Smooth muscle cell of the brain vasculature (primary cell): ENCODE measurements at places on chromosomes 7 and 10.

- DNase-seq = no peak
These were observed 14.9 kb downstream of the CAMK2G start for GRCh38 chr10:73859428-73859783.

DNA sequence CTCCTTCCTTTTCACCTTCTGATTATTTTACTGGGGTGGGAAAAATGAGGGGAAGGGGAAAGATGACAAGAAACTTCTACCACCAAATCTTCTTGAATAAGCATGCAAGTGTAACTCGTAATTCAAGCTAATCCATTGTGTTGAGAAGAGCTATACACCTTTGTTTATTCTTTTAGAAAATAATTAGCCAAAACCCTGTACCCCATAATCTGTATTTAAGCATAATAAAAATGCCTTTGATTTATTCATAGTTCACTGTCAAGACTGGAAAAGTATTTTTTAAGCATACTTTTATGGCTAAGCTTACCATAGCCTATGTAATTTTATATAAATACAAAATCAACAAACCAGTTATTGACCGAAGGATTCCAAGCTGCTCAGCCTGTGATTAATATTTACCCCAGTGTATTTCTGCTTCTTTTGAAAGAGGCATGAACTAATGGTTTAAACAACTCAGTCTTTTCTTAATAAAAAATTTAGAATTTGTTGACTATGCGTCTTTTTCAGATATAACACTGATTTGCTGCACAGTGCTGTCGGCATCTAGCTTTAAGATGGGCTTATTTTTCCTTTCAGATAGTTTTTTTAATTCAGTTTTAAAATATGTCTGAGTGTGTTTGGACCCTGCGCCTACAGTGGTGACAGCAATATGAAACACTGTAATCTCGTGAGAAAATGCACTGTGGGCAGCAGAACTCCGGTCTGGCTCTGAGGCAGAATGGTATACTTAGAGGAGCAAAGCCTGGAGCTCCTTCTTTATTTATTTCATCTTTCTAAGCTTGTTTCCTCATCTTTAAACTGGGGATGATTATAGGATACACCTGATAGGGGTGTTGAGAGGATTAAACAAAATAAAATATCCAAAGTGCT is 238.8 kb upstream of the LRGUK start:
- DNase-seq = no peak

GRCh38 chr7:123570390-123571182 is 13.0 kb upstream of the NDUFA5 start:
- no peak for DNase-seq

- DNase-seq = no peak
These were observed 84.9 kb upstream of the PPP1R17 start for GRCh38 chr7:31602041-31602625.

DNA sequence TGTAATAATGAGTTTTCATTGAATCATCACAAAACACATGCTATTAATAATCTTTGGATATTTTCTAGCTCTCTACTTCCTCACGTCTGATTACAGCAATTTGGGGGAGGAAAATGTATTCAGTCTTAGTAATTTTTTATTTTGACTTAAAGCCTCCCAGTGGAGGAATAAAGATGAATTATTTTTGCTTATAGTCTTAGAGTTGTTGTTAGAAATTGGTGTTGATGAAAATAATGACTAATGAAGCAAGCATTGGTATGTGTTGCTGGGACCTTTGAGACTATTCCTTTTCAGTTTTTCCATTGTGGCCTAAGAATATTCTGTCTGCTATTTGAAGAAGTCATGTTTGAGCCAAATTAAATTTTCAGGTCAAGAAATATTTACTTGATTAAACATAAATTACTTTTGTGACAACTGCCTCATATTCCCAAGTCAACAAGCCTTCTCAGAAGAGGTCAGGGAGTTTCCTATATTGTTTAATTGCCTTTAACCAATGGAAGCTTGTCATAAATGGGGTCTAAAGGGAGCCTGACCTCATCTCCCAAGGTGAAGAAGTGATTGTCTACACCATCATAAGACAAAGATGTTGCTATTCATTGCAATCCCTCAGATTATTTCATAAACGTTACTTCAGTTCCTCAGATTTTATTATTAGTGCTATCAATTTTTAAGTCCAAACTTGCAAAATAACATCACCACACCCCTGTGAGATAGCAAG is 90.0 kb downstream of the ST7 start:
- no peak for DNase-seq
